ENCODE measurements at places on chromosomes 5 and 9. TPM values are rescaled to one million over a fixed set of nuclear protein-coding genes. Genes with fewer than 3 reads are reported as not detected.
A peak's percentile ranks its signal among the peaks of the same experiment; 100 is the strongest.

GRCh38 chr5:36630201-36631145 lies 24.1 kb downstream of the SLC1A3 start:
- DNase-seq: no peak

The IFNB1 gene
- not detected for total RNA-seq

The SNCAIP gene
- 0.91 TPM for total RNA-seq

DNA sequence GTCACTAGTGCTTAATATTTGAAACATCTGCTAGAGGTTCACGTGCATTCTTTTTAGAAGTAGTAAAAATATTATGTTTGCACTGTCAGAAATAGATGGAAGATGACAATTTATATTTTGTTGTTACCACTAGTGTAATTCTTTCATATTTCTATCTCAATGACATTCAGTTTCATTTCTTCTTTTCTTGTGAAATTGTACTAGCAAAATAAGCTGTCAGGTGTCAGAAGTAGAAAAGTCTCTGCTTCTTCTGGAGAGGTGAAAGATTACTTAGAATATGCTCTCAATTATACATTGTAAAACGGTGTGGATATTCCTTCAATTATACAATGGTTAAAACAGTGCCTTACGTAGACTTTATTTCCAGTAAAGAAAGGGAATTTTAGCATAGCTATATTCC lies 395.4 kb downstream of the CSNK1G3 start:
- DNase-seq: no peak

The TOR1A gene
- total RNA-seq: 37.1 TPM

The CD74 gene
- 1.6 TPM for total RNA-seq

The ADRA1B gene
- total RNA-seq: not detected

- DNase-seq: peak; percentile 34
Measured at GRCh38 chr5:35876922-35877321, 20.2 kb downstream of the IL7R start.

The CDH18 gene
- total RNA-seq: 3.2 TPM

GRCh38 chr5:55758231-55758630 lies 20.4 kb downstream of the DDX4 start:
- no peak for DNase-seq

DNA sequence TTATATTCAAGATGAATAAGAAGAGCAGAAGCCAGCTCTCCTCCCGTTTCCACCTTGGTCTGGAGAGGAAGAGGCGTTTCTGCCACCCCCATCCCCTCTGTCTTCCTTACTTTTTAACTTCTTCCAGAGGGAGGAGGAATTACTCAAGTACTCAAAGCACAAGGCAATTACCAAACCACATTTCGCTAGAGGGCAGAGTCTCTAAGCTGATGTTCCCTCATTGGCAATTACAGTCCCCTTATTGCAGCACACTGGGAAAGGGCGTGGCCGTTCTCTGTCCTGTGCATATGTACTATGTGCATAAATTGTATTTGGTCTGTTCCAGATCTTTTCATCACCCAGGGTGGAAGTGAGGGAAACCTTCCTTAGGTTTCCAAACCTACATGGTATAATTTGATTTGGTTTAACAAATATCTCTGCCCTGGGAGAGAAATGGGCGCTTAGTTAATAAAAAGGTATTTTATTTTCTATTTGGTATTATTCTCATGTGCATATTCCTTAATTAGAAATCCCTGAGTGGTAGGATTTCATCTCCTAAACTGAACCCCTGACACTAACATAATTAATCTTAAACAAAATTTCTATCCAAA lies 29.8 kb upstream of the ALDOB start:
- DNase-seq: peak; percentile 89

The MAMDC2 gene
- not detected for total RNA-seq

The CTSV gene
- 10.7 TPM for total RNA-seq

GRCh38 chr9:119903851-119904250 lies 534.6 kb upstream of the BRINP1 start:
- no peak for DNase-seq

DNA sequence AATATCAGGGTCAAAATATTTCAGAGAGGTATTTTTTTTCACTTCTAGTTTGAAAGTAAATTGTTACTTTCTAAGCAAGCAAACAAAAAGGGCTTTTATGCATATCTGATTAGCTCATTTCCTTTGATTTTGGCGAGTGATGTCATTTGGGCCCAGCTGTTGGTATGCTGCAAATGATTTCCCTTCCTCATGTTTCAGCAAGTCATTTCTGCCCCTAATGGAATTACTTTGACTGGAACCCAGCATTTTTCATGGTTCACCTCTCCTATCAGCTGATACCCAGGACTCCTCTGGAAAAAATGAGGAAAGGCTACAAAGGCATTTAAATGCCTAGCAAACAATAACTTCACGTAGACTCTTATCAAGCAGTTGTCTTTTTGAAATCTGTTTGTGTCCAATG lies 500.6 kb downstream of the EBF1 start:
- DNase-seq: peak; percentile 54

GRCh38 chr5:114390431-114390830 lies 28.6 kb downstream of the KCNN2 start:
- DNase-seq: no peak

GRCh38 chr5:103800741-103801495 lies 238.3 kb upstream of the NUDT12 start:
- DNase-seq: no peak

GRCh38 chr5:178331491-178331996 lies 98.9 kb upstream of the PHYKPL start:
- DNase-seq: peak; percentile 67

The SLC6A7 gene
- total RNA-seq: not detected

DNA sequence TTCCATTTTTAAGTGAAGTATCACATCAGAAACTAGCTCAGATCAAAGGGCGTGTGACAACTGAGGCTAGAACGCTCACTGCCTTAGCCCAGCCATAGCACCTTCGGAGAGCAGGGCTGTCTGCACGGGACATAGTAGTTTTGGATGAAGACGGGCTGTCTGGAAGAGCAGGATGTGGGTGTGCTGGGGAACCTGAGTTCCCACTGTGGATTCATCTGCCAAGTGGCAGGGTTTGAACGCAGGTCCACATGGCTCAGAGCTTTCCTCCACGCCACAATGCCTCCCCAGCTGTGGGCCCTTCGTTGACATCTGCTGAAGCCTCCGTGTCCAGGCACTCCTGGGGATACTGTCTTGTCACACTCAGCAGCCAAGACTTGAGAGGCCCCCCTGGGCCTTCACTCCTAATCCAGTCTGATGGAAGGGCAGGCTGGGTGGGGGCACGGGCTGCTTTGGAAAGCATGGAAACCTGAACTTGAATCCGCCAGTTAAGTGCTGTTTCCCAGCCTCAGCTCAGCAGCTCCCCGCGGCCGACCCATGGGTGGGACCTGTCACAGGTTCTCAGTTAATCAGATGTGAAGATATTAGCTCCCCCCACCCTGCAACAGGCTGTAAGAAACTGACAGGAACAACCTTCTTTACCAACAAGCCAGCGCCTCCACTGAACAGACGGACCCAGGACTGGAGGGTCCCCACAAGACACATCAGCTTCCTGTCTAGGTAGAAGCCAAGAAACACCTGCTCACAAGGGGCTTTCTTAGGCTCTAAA lies 228.1 kb downstream of the FANCC start:
- no peak for DNase-seq

- no peak for DNase-seq
Measured at GRCh38 chr5:62477801-62478200, 65.2 kb downstream of the IPO11 start.

The ARHGEF28 gene
- total RNA-seq: 1.7 TPM

- DNase-seq: peak; percentile 80
Measured at GRCh38 chr5:173753307-173754168, 134.6 kb upstream of the CPEB4 start.

DNA sequence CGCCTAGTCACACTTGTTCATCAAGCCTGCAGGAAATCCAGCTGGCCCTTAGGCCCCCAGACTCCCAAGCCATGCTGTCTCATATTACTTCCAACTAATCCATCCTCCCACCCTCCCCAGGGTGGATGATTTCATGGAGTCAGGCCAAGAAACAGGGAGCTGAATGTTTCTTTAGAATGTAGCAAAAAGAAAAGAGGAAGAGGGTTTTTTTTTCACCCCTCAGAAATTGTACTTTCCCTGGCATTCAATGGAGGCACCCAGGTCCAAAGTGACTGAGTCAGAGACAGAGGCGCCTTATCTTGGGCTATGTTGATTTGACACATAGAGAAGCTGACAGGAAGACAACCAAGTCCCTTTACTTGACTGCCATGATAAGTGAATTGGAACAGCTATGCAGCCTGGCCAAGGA lies 260.2 kb upstream of the NR4A3 start:
- DNase-seq: no peak

All from H4 (cell line).